A549 treated with GW870086 at 1 μM for 4 hours (cell line): ENCODE measurements at places on chromosomes 6 and 20. TPM values are rescaled to one million over a fixed set of nuclear protein-coding genes. Genes with fewer than 3 reads are reported as not detected.

The NKAIN2 gene
- total RNA-seq = not detected in 5 replicates

The JAG1 gene
- 27.5 to 41.2 TPM (median 37.3 TPM) in 5 replicates for total RNA-seq

The IDH3B gene
- total RNA-seq = 126 to 137 TPM (median 132 TPM) in 5 replicates

The COL9A3 gene
- 0.33 to 0.73 TPM (median 0.55 TPM) in 5 replicates for total RNA-seq

The PCK1 gene
- total RNA-seq = 0.02 to 0.30 TPM (median 0.07 TPM) in 4 of 5 replicates, not detected in the other

The GPLD1 gene
- total RNA-seq = 0.88 to 1.1 TPM (median 1.1 TPM) in 5 replicates

The ZMYND8 gene
- total RNA-seq = 11.2 to 13.0 TPM (median 12.2 TPM) in 5 replicates

The SLC17A2 gene
- not detected in 5 replicates for total RNA-seq
